ENCODE measurements at places on chromosomes 13 and 19. TPM values are rescaled to one million over a fixed set of nuclear protein-coding genes. Genes with fewer than 3 reads are reported as not detected.

- peak; percentile 63 for DNase-seq
Measured at GRCh38 chr13:25171517-25172302, at the start of gene AMER2. Gene AMER2, minus strand, starts transcription at chr13:25172288. Its CDS starts 669 bp downstream, at chr13:25171619.

GRCh38 chr13:107091428-107091827 is 523.5 kb upstream of the ARGLU1 start:
- DNase-seq, result peak; percentile 56

- no peak for DNase-seq
Measured at GRCh38 chr13:102198418-102199311, 203.2 kb downstream of the FGF14 start.

GRCh38 chr13:34044041-34044440 is 226.1 kb downstream of the RFC3 start:
- DNase-seq, result no peak

GRCh38 chr13:19573120-19573716 is 11.9 kb upstream of the TPTE2 start:
- DNase-seq, result no peak

DNA sequence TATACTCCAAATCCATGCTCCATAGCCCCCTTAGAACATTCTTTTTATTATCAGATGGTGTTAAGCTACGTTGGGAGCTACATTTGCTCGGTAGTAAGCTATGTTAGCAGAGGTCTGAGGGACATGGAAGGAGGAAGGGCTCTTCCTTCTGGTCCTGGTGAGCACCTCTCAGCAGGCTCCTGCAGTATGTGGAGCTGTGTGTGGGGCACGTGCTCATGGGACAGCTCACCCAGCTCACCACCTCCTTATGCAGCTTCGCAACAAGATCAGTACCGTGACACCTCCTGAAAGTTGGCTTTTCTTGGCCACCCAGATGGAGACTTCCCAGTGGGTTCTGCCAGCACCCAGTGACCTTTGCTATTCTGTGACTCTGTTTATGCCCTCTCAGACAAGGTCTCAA is 400.5 kb upstream of the SLC10A2 start:
- DNase-seq, result no peak

DNA sequence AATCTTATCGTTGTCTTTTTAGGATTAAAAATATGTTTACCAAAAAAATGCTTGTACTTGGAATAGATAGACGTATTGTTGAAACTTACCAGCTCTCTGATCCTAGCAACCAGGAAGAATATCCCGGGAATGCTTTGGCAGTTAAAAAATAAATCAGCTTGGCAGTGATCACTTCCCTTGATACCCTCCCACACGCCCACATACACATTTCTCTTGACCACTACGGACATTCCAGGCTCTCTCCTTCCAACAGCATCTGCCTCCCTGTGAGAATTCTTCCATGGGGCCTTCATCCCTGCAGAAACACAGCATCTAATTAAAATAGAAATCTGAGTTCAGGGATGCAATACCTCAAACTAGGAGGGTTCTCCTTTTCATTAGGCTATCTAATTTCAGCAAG is 57.9 kb downstream of the THSD1 start:
- no peak for DNase-seq

- no peak for DNase-seq
Measured at GRCh38 chr13:94196413-94196812, 283.1 kb downstream of the DCT start.

GRCh38 chr13:39410096-39410901 is 192.7 kb downstream of the LHFPL6 start:
- peak; percentile 34 for DNase-seq

- DNase-seq, result peak; percentile 61
Measured at GRCh38 chr13:99916366-99917103, 55.0 kb downstream of the ZIC5 start.

- DNase-seq, result no peak
Measured at GRCh38 chr13:50589651-50590054, 253.8 kb downstream of the DLEU7 start.

DNA sequence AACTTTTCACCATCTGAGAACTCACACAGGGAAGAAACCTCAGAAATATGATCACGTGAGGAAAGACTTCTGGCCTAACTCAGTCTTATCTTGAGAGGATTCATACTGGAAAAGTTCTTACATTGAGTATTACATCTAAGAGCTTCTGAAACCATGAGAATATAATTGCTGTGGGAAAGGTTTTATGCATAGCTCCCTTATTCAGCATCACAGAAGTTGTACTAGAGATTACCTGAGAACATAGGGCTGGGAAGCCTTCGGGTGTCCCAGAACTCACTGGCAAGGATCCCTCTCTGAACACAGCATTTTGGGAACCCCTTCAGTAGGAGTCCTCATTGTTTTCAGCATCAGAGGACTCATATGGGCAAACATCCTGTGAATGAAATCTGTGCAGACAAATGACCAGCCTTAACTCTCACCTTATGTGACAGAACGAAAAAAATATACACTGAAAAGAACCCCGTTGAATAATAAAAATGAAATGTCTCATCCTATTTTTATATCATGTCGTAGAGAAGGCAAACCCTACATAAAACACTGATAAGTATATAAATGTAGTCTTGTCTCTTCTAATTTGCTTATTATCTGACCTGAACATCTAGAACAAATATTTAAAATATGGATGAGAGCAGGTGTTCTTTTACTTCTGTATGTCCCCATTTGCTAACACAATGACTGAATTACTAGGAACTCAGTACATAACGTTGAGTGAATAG is 14.2 kb downstream of the ZNF274 start:
- no peak for DNase-seq

- DNase-seq, result peak; percentile 66
Measured at GRCh38 chr13:85520445-85520844, 278.8 kb downstream of the SLITRK6 start.

DNA sequence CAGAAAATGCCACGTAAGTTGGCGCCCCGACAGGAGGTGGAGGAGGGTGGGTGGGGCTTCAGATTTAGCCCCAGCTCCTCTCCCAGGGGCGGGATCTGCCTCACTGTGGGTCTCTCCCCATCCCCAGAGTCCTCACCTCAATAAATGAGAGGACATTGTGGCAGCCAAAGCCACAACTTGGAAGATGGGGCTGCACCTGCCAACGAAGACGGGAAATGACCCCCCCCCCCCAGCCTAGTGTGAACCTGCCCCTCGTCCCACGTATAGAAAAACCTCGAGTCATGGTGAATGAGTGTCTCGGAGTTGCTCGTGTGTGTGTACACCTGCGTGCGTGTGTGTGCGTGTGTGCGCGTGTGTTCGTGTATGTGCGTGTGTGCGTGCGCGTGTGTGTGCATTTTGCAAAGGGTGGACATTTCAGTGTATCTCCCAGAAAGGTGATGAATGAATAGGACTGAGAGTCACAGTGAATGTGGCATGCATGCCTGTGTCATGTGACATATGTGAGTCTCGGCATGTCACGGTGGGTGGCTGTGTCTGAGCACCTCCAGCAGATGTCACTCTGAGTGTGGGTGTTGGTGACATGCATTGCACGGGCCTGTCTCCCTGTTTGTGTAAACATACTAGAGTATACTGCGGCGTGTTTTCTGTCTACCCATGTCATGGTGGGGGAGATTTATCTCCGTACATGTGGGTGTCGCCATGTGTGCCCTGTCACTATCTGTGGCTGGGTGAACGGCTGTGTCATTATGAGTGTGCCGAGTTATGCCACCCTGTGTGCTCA is 1.5 kb upstream of the TRAPPC5 start:
- no peak for DNase-seq

GRCh38 chr13:28583651-28584091 is 75.3 kb upstream of the POMP start:
- DNase-seq, result no peak

Gene KIR2DL3
- polyA plus RNA-seq, result not detected

Gene ZNF625
- polyA plus RNA-seq, result 11.4 TPM

Gene MADCAM1
- polyA plus RNA-seq, result 11.3 TPM

Gene ZNF835
- polyA plus RNA-seq, result 4.9 TPM

Gene SPTBN4
- polyA plus RNA-seq, result 1.2 TPM

Gene SLAIN1
- polyA plus RNA-seq, result 23.5 TPM

Gene KLK14
- polyA plus RNA-seq, result not detected

Gene NBEA
- polyA plus RNA-seq, result 14.1 TPM

Gene ZNF525
- 16.0 TPM for polyA plus RNA-seq

Gene CGB3
- polyA plus RNA-seq, result not detected

Data from left lung (tissue), 14 donors.